ENCODE measurements at places on chromosomes 11 and 22. TPM values are rescaled to one million over a fixed set of nuclear protein-coding genes. Genes with fewer than 3 reads are reported as not detected.

KCNK4 gene
- not detected for total RNA-seq

PDGFB gene
- total RNA-seq: 333 TPM

- DNase-seq: no peak
These were observed 197.9 kb upstream of the ANO3 start for GRCh38 chr11:26134053-26134452.

- no peak for DNase-seq
These were observed 16.9 kb downstream of the CDPF1 start for GRCh38 chr22:46233231-46233630.

DNA sequence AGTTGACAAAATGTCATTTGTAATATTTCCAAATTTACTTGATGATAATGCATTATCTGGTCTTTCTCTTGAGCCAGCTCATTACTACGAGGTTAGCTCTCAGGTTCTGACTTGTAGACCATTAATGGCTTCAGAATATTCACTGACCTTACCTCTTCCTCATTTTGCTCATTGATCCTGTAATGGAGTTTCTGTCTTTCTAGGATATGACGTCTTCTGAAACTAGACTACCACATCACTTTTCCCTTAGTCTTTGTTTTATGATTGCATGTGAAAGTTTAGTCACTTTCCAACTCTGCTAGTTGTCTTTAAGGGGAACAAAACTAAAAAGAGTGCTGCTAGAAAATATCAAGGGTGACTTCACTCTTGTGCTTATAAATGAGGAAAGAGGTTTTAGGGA is 697.6 kb downstream of the JRKL start:
- DNase-seq: no peak

- no peak for DNase-seq
These were observed 18.1 kb downstream of the IZUMO1R start for GRCh38 chr11:94322501-94322900.

Measured in glomerular endothelial cell (primary cell).